Activated CD8-positive, alpha-beta memory T cell treated with anti-CD3 and anti-CD28 coated beads for 1 hour (primary cell): ENCODE measurements at places on chromosomes 4 and X.

DNA sequence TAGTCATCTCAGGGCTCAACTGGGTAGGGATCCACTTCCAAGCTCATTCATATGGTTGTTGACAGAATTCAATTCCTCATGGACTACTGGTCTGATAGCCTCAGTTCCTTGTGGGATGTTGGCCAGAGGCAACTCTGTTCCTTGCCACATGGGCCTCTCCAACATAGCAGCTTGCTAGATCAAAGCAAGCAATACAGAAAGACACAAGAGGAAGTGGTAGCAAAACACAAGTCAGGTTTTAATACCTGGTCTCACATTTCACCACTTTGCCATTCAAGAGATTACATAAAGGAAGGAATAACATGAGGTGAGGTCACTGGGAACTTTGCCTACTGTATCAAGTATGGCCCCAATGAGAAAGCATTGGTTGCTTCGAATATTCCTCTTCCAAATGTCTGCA, 79.2 kb downstream of the PRSS12 start:
- no peak for DNase-seq

GRCh38 chr4:21901831-21902230, 46.7 kb downstream of the KCNIP4 start:
- no peak for DNase-seq

GRCh38 chr4:107996949-107997788, 7.5 kb downstream of the HADH start:
- DNase-seq = no peak

- DNase-seq = no peak
These were observed 15.1 kb downstream of the TRAPPC11 start for GRCh38 chr4:183674153-183674552.

GRCh38 chr4:94766856-94767255, 9.1 kb downstream of the BMPR1B start:
- DNase-seq = no peak

DNA sequence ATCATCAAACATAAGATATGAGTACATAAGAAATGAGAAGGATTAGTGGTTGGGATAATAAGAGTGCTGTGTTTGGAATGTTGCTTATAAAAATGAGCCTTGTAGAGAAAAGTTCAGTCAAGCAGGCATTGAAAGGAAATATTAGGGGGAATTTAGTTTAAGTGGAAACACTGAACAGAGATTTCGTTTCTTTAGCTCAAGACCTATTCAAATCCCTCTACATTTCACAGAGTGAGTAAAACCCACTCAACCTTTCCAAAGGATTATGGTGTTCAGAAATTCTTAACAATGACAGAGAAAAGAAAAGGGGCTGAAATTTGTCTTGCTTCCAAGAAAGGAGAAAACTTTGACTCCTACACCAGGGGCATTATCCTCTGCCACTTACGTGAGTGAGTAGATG, 1072.4 kb upstream of the LCORL start:
- no peak for DNase-seq

DNA sequence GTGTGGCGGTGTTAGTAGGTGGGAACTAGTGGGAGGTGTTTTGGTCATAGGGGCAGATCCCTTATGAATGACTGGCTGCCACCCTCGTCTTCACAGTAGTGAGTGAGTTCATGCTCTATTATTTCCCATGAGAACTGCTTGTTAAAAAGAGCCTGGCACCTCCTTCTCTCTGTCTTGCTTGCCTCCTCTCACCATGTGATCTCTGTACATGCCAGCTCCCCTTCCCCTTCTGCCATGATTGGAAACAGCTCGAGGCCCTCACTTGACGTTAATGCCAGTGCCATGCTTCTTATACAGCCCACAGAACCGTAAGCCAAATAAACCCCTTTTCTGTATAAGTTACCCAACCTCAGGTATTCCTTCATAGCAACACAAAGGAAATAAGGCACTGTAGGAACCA, 21.7 kb downstream of the PNMA6F start:
- DNase-seq = no peak

- DNase-seq = no peak
These were observed 136.2 kb downstream of the PALLD start for GRCh38 chr4:168633064-168633463.

DNA sequence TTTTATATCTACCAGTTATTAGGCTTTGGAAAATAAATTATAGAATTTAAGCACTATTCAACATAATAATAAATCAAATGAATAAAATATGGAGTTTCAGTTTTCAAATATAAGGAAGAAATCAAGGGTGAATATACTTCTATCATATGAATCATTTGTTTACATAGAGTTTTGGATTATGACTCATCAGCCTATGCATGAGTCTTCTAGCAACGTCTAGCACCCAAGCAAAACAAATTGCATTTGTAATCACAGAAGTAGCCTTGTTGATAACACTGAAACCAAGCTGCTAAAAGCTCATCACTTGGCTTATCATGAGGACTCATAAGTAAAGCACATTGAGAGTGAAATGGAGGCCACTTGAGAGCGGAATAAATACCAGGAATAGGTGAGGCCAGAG, 434.6 kb downstream of the PCDH11X start:
- DNase-seq = no peak

DNA sequence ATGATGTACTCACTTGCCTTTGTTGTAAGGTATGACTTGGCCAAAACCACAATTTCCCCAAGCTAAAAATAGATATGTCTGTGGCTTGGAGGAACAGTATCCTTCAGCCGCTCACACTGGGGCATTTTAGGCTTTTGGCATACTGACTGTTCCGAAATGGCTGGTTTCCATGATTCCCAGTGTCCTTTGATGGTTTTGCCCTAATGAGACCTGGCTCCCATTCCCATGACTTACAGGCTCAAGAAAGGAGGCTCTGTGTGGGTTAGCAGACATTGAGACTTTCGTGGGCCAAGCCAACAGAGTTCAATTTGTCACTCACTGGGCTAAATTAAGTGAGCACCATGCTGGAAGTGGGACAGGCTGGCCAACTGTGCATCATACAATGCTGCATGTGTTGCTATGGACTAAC, 150.6 kb downstream of the CEP135 start:
- no peak for DNase-seq

GRCh38 chrX:115968436-115969252, 201.9 kb upstream of the AGTR2 start:
- DNase-seq = no peak

DNA sequence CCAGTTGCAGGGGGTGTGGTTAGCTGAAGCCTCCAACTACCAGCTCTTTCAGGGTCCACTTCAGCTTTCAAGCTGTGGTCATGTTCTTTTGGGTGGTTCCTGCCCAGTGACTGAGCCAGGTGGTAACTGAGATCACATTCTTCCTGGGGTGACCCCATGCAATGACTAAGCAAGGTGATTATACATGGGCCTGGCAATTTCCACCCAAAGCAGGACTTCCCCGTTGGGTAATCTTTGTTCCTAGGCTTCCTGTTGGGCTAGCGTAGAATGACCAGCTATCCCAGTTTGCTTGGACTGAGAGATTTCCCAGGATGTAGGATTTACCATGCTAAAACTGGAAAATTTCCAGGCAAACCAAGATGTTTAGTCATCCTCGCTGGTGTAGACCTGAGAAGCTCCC, 18.4 kb upstream of the MAGEB17 start:
- no peak for DNase-seq

- no peak for DNase-seq
These were observed 91.9 kb upstream of the MAPK10 start for GRCh38 chr4:86451560-86452330.

GRCh38 chr4:91319556-91320268, 984.1 kb upstream of the GRID2 start:
- DNase-seq = no peak

GRCh38 chrX:30060718-30061117, 154.6 kb upstream of the MAGEB2 start:
- DNase-seq = no peak

GRCh38 chr4:46387956-46388355, 2.0 kb downstream of the GABRA2 start:
- no peak for DNase-seq

GRCh38 chr4:102715057-102715456, 45.7 kb downstream of the MANBA start:
- no peak for DNase-seq

DNA sequence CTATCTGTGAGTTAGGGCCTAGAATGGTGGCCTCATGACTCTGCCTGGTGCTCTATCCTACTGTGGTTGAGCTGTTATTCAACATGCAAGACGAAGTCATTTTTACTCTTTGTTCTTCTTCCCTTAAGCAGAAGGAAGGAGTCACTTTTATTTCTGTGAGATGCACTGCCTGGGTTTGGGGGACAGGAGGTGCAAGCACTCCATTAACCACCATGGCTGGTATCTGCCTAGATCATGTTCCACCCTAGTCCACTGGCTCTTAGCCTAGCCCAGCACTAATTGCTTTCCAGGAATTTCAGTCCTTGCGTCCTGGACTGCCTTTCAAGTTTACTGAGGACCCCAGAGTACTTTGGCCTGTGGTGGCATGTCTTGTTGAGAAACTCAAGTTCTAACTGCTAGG, 1182.7 kb downstream of the FSTL5 start:
- no peak for DNase-seq

DNA sequence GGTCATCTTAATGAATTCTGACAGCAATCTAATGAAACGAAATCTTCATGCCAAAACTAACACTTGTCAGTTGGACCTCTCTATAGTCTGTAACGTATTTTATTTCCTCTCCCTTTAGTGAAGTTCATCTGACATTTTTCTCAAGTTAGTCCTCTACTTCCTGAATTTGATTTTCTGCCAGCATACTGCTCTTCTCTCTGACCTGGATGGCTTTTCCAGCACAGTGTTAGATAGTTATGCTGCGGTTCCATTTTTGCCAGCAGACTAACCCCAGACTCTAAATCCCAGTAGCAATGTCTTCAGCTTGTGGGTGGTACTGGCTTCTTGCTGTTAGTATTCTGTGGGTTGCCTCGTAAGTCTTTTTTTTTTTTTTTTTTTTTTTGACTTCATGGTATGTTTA, 146.7 kb upstream of the VEGFC start:
- no peak for DNase-seq

GRCh38 chrX:15143050-15143824, 126.6 kb downstream of the ASB9 start:
- peak; percentile 15 for DNase-seq

DNA sequence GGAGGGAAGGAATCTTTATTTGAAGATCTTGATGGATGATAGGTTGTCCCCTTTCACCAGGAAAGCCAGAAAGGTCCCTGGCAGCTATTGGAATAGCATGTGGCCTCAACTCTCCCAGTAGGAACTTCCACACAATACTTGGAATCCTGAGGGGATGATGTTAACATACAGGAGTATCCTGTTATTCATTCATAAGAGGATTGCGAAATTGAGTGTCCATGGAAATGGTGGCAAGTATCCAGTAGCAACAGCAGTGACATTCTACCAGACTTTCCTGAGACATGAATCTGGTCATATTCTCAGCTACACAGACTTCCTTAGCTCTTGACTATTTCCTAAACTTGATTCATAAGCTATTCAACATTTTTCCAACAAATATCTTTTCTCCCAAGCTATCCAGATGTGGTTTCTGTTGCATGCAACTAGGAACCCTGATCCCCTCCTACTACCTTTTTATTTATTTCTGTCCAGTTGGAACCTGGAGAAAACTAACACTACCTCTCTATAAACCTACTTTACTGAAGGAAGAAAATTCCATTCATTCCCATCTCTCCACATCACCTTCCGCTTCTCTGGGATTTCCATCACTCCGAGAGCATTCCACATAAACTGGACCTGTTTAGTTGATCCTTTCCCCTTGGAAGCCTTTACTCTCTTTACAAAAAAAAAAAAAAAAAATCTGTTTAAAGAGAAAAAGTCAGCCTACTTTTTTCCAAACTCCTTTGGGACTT, 101.8 kb downstream of the ANXA5 start:
- DNase-seq = no peak

GRCh38 chrX:38379088-38379487, 26.7 kb downstream of the OTC start:
- no peak for DNase-seq

DNA sequence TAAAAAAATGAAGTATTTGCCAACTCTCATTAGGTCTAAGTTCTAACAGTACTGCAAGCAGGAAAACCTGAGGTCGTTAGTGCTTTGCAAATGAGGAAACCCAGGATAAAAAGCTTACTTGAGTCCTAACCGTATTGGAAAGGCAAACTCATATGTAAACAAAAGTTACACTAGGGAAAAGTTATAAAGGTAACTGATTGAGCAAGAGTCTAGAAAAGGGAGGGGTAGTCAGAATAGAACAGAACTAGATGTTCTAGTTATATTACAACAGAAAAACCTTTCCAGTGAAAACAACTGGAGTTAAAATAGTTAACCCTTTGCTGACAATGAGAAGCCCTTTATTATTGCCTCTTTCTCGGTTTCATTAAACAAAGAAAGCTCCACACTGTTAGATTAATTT, 66.4 kb upstream of the MAOA start:
- no peak for DNase-seq

DNA sequence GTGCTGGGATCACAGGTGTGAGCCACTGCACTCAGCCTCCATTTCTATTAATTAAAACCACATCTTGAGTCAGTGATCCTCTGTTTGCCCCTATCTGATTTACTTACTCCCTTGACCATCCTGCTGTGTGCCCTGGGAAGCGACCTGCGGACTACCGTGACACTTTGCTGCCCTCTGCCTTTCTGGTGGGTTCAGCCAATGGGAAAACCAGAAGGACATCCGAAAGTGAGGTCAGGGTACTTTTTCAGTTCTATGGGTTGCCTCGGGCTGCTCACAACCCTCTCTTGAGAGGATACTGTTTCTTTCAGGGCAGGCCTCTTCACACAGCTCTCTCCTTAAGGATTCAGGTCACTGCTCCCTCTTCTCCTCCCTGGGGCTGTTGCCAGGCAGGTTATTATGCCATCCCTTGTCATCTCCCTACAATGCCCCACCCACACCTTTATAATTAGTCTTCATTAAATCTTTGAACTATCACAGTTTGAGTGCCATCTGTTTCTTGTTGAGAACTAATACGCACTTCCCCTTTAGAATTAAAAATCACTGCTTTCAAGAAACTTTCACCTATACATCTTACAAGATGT, 21.4 kb downstream of the PLAC8 start:
- DNase-seq = no peak

DNA sequence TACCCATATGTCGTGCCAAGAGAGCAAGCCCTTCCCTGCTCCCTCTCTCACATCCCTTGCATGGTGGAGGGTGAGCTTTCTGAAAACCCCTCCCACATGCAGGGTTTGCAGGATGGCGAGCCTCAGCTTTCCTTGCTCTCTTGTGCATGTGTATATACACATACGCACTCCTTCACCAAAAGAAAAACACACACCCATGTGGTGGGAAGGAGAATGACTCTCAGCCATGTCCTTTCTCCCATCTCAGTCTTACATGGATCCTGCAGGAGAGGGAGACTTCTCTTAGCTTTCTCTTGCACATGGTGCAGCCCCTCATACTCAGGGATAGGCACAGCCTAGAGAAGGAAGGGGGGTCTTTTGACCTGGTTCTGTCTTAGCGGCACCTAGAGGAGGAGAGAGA, 81.1 kb downstream of the CLCN5 start:
- no peak for DNase-seq

DNA sequence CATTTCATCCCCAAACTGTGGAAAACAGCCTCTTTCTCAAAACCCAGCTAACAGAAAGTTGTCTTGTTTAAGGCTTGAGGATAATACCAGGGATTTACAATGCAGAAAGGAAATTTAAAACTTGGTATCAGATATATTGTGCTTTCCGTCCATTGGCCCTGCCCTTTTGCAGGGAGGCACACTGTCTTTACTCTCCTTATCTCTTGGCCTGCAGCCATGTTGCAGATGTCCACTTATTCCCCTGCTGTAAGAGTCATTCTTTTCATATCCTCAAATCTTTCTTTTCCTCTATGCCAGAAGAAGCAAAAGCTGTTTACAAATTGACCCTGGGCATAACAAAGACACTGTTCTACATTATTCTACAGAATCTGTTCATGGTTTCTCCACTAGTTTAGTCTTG, 75.6 kb upstream of the DYNLT3 start:
- DNase-seq = no peak
